DMS53 (cell line): ENCODE measurements at places on chromosomes 12 and 14.

GRCh38 chr14:90275458-90275814 is 19.1 kb downstream of the PSMC1 start:
- DNase-seq = no peak

DNA sequence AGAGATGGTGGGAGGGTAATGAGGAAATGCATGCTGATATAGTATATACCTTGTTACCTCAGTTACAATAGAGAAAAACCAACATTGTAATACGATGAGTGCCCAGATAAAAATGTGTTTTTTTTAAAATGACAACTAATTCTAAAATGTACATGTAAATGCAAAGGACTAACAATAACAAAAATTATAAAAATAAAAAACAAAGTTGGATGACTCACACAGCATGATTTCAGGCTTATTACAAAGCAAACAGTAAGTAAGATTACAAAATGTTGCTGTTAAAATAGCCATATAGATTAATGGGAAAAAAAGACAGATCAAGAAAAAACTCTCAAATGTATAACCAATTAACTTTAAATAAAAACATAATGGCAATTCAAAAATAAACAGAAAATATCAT is 1099.4 kb downstream of the FSCB start:
- no peak for DNase-seq

DNA sequence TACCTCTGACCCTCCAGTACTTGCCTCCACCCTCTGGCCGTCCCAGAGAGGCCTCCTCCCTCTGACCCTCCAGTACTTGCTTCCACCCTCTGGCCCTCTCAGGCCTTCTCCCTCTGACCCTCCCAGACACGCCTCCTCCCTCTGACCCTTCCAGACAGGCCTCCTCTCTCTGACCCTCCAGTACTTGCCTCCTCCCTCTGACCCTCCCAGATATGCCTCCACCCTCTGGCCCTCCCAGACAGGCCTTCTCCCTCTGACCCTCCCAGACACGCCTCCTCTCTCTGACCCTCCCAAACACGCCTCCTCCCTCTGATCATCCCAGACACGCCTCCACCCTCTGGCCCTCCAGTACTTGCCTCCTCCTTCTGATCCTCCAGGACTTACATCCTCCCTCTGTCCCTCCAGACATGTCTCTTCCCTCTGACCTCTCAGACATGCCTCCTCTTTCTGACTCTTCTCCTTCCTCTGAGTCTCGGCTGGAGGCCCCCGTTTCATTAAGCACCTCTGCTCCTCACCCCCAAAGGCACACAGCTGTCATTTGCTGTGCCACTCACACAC is 71.9 kb downstream of the PHETA1 start:
- DNase-seq = no peak

DNA sequence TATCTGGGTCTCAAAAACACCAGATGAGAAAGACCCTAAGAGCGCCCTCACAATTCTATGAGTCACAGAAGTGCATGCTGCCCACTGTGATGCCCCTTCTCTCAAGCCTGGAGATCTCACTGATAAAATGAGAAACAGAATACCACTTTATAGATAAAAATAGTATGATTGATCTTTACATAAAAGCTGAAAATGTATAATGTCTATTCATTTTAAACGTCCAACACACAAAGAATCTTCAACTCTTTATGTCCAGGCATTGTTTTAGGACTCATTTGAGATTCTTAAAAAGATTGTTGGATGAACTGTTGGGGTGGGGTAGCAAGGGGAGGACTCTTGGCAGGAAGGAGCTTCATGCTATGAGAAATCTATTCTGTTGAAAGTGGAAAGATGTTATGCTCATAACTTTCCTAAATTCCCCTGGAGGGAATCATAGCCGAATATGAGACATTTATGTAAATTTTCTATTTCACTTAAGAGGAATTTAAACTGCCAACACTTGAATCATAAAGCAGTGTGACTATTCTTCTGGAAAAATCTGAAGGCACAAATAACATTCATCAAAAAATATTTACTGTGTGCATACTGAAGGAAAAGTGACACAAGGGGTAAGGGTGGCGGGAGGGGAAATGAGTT is 174.6 kb downstream of the STXBP6 start:
- DNase-seq = no peak

- DNase-seq = peak; percentile 73
These were observed 69.8 kb downstream of the RERG start for GRCh38 chr12:15151161-15152091.

GRCh38 chr12:124766727-124767065 is 97.0 kb downstream of the SCARB1 start:
- DNase-seq = no peak

DNA sequence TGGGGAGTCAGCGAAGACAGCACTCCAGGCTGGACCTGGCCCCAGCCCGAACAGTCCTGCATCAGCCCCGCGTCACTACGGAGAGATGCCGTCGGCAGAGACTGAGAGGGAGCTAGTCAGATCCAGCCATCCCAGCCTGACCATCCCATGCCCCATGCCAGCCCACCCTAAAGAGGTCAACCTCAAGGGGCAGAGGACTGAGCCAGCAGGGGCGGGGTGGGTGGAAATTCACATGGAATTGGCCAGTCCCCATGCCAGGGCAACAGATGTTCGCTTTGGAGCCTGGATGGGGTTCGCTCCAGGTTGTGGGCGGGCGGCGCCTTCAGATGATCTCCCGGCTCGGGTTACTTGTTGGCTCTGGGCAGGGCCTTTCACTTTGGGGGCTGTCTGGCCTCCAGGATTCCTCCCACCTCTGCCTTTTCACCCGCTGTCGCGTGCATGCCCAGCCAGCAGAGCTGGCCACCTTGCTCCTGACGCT is 154.3 kb downstream of the TSPAN9 start:
- DNase-seq = no peak

GRCh38 chr14:81837304-81837703 is 303.7 kb upstream of the SEL1L start:
- DNase-seq = no peak

GRCh38 chr14:80942191-80942600 is 658 bp upstream of the CEP128 start:
- peak; percentile 41 for DNase-seq

GRCh38 chr14:103628221-103628683 is 759 bp upstream of the KLC1 start:
- DNase-seq = peak; percentile 84

DNA sequence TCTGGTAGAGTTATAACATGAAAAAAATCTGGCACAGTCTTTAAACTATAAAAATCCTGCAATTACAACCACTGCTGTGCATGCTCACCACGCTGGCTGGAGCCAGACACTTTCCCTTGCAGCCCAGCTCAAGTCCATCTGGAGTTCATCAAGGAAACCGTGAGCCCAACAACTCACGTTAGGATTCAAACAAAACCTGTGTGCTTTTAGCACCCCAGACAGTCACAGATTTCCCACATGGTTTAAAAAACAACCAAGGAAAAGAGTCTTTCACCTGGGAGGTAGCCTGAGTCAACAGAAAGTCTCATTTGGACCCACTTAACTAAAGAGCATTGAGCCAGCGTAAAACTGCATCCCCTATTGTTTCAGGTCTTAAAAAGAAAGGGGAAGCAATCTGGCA is 4.7 kb downstream of the LRIG3 start:
- peak; percentile 72 for DNase-seq

- DNase-seq = no peak
These were observed 188.7 kb downstream of the PRKD1 start for GRCh38 chr14:29738950-29739349.

GRCh38 chr12:54352022-54352531 is 12.2 kb downstream of the GPR84 start:
- DNase-seq = peak; percentile 90

GRCh38 chr14:101027966-101028365 is 124.4 kb upstream of the RTL1 start:
- DNase-seq = no peak

- peak; percentile 50 for DNase-seq
These were observed 806.0 kb upstream of the ATXN7L3B start for GRCh38 chr12:73731658-73732057.

DNA sequence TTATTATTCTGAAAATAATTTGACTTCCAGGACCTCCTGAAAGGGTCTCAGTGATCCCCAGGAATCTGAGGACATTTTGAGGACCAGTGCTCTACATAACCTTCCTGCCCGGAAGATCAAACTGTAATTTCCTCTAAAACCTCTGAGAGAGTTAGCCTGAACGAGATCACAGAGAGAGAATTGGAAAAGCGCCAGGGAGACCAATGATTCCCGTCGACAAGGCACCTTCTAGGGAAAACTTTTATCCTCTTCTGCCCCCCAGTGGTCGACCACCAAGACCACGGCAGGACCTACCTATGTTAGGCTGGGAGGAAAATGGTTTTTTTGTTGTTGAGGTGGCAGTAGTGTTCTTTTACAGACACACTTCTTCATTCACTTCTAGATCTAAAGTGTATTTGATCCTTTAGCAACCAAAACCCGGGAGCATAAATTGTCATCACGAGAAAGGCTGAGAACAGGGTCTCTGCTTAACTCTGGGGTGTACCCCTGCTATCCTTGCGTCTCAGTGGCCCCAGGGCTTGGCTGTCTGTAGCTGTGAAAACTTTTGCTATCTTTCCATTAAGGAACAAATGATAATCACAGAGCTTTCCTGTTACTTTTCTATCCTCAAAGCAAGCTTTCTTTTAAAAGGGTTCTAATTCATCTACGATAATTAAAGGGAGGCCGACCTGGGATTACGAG is 62.9 kb upstream of the NID2 start:
- peak; percentile 85 for DNase-seq

- no peak for DNase-seq
These were observed 9.4 kb downstream of the CDCA4 start for GRCh38 chr14:105011312-105011990.

GRCh38 chr12:59657266-59657665 is 61.4 kb downstream of the SLC16A7 start:
- DNase-seq = no peak

GRCh38 chr12:131095826-131096680 is 142.3 kb downstream of the ADGRD1 start:
- no peak for DNase-seq

- DNase-seq = no peak
These were observed 453.9 kb upstream of the MGAT4C start for GRCh38 chr12:86710109-86710508.

DNA sequence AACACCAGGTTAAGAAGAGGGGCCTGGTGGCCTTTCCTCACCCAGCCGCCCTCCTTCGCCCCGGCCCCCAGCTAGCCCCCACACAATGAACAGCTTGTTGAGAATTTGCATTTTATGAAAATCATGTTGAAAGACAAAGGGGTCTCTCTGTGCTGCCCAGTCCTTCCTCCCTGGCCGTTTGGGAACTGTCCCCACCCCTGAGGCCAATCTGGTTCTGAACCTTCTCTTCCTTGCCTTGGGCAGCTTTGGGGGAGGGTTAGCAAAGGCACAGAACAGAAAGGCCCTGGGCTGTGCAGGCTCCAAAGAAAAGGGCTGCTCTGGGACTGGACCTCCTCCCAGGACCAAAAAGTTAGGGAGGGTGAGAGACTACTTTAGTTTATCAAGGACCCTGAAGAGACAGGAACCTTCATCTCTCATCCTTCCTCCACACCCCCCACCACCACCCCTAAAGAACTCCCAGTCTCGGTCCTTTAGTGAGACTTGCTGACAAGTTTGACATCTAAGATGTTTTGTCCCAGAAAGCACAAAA is 1.3 kb downstream of the TAMALIN start:
- no peak for DNase-seq

DNA sequence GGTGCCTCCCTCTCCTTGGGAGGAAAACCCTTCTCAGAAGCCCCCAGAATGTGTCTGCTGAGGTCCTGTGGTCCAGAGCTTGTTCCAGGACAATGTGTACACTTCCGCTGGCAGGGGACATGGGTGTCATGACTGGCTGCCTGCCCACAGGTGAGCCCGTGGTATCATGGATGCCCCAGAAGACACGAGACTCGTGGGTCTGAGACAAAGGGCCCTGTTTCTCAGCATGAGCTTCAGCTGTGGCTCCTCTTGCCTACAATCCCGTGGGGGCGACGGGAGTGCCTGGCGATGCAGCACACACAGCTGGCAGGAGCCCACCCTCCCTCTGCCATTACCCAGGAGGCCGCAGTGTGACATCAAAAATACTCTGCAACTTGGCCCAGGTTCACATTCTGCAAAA is 7.0 kb downstream of the TMEM121 start:
- DNase-seq = no peak

DNA sequence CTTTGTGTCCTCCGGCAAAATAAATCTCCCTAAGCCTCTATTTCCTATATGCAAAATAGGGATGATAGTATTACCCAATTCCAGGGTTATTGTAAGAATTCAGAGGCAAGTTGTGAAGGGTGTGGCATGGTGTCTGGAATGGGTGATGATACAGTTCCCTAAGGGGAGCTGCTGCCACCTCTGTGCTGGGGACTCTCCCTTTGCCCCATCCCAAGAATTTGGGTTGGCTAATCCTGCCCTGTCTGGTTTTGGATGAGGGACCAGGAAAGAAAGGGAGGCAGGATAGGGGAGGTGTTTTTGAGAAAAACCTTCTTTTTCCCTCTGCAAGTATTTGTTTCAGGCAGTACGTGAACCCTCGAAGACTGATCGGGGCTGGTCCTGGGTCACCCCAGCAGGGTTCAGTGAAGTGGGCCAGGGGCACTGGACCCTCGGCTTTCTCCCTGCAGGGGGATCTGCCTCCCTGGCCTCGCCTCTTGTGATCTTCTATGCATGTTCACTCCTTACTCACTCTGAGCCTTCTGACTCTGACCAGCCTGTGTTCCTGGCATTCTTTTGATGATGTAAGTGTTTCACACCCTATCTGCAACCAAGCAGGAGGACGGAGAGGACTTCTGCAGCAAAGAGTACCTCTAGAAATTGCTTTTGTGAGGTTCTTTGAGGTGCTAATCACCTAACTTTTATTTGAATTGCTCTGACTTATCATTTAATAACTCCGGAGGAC is 60.8 kb downstream of the RASSF3 start:
- no peak for DNase-seq

DNA sequence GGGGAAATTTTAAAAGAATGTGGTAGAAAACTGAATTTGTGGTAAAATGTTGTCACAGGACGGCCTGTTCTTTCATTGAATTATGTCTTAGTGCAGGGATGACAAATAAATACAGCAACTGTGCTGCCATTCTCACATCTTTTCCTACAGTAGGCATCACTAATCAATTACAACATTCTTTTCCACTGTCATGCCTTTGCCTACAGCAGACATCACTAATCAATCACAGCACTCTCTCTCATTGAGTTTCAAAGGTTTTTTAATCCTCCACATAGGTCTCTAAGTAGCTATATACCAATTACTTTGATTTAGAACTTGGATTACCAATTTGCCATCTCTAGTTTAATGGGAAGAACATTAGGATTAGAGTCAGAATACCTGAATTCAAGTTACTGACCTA is 30.1 kb downstream of the NTF3 start:
- DNase-seq = peak; percentile 60

DNA sequence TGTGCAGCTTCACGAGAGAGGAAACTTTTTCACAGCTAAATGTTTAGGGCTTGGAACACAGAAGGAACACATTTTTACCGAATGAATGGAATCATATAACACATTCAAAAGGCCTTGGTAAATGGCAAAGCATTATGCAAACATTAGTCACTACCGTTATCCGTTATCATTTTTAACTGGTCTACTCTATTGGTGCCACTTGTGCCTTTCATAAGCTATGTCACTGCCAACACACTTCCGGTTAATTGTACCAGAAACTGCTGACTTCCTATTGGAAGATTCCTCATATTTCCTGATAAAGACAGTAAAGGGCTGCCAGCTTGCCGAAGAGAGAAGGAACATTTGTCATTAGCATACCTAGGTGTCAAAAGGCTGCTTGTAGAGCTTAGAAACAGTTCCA is 169.2 kb downstream of the APAF1 start:
- peak; percentile 36 for DNase-seq
